GM18507 (cell line): ENCODE measurements at places on chromosomes 5 and 9.

GRCh38 chr5:51275428-51275827 is 107.8 kb upstream of the ISL1 start:
- no peak for DNase-seq

DNA sequence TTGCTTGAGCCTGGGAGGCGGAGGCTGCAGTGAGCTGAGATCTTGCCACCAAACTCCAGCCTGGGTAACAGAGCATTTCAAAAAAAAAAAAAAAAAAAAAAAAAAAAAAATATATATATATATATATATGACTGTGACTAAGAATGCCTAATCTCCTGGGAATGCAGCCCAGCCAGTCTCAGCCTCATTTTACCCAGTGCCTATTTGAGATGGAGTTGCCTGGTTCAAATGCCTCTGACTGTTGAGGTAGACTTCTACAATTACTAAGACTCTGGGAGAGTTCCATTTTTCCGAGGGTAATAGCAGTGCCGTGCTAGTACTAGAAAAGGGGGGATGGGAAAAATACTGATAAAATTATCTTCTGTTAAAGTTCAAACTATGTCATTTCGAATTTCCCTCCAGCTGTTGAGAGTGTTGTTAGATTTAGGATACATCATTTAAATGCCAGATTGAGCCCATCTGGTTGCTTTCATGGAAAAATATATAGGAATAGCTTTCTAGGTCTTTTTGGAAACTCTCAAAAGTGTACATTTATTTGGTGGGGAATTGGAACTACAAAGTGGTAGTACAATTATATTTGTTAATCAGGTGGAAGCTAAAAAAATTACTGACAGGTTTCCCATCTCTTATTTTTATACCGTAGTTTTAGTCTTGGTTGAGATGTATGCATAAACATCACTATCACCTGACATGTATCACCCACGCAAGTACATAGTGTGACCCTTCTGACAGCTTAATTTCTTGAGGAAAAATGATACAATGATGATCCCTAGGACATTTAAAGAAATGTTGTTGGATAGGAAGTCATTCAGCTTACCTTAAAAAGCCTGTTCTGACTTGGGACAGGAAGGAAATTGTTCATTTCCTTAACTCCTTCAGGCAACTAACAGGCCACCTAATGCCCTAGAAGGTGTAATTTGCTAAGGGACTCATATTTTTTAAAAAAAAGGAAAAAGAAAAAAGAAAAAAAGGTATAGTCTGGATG is 214.9 kb downstream of the ADAMTSL1 start:
- no peak for DNase-seq

- no peak for DNase-seq
Observed at GRCh38 chr5:157670662-157671591, at the start of gene C5orf52. C5orf52 (plus strand) TSS chr5:157671533; CDS start chr5:157671615, 82 bp downstream.

DNA sequence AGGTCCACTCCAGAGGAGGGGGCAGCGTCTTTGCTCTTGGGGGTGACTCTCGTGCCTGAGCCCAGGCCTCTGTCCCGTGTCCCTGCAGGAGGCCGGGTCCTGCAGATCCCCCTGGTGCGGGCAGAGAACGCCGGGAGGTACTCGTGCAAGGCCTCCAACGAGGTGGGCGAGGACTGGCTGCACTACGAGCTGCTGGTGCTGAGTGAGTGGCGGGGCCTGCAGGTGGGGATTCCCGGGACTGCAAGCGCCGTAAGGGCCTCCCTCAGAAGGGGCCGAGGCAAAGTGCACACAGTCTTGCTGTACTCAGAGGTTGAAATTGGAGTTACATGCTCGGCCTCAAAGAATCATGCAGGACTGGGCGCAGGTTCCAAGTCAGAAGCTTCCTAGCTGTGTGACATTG is 62.7 kb upstream of the ASS1 start:
- no peak for DNase-seq

DNA sequence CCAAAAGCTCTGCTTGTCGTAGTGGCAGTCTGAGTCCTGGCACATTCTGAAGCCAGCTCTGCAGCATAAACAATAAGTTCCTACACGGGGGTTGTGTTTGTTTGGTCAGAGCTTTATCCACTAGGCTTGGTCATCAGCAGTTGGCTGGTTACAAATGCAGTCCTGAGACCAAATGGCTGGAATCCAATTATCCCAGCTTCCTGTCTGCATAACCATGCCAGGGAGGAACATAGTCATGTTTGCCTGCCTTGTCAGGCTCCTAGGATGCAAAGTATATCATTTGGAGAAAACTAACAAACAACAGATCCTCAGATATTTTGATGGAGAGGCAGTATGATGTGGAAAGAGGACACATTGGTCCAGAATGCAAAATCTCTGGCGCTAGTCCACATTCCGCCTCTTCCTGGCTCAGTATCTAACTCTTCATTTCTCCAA is 85.8 kb downstream of the FBXO38 start:
- DNase-seq = no peak
